ENCODE measurements at places on chromosomes 2 and 18.

DNA sequence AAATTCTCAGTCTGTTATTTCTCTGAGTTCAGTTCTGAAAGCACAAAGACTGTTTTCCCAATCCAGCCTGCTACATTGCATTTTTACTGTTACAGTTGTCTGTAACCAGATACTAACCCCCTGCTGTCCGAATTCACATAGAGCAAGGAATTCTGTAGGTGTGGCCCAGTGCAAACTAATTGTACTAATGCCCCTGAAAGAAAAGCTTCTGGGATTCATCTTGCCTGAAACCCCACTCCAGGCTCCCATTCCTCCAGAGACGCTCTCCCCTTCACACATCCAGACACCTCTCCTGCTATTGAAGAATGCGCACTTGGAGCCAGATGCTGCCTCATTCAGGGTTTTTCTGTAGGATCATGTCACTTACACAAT is 127.0 kb downstream of the TTC32 start:
- DNase-seq: no peak

DNA sequence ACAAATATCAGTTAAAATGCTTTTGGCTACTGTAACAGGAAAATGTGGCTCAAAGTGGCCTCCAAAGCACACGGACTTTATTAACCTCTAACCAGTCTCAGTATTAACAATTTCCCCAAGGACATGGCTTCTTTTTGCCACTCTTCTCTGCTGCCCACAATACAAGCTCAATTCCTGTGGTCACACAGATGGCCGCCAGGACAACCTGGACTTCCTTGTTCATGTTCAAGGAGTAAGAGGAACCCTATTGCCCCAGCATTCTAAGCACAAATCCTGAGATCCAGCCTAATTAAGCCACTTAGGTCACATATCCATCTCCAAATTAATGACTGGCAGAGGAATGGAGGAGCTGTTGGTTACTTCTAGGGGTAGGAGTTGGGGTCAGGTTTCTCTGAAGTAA is 38.2 kb downstream of the AOX1 start:
- DNase-seq: no peak

DNA sequence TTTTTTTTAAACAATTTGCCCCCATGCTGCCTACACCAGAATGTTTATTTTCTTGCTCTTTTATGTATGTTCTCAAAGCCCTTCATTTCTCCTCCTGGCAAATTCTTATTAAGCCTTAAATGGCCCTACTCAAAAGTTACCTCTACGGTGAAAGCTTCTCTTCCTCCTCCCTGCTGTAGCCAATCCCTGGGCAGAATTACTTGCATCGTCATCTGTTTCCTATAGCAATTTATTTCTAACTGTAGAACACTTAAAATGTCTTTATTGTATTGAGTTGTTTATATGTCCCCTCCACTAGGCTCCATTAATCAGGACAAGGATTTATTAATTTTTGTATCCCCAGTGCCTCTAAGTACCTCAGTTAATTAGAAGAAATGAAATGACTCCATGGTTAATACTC is 2.5 kb upstream of the RAD51AP2 start:
- DNase-seq: peak; percentile 7

- DNase-seq: no peak
These were observed 299.0 kb upstream of the FBXO11 start for GRCh38 chr2:48205137-48205798.

GRCh38 chr18:4068552-4069158 is 386.5 kb downstream of the DLGAP1 start:
- peak; percentile 51 for DNase-seq

- DNase-seq: no peak
These were observed 149.5 kb upstream of the ZFP36L2 start for GRCh38 chr2:43375746-43376522.

DNA sequence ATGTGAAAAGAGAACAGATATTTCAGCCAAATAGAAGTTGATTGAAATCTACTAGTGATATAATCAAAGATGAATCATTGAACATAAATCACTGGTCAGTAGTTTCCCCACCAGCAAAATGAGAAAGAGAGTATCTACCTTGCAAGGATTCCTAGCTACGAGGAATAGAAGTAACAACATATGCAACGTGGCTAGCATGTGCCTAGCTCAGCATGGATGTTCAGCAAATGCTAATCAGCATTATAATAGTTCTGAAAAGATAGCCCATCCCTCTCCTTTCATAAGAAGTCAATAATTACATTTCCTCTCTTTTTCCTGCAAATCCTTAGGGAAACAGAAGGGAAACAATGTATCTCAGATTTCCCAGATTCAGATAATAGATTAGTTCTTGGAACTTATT is 417.2 kb downstream of the SATB2 start:
- no peak for DNase-seq

DNA sequence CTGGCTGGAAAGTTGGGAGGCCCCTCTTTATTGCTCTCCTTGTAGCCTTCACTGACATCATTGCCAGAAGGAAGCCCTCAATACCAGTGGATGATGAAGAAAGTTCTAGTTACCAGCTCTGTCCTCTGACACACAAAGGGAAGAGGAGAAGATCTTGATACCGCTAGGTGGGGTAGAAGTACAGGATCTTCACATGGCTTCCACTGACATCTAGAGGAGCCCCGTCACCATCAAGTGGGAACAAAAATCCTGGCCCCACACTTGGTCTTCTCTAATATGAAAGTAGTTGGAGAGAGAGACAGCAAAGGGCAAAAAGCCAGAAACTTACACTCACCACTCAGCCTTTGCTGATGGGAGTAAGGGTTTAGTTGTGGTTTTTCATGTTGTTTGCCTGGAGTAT is 12.4 kb downstream of the XIRP2 start:
- DNase-seq: no peak

- no peak for DNase-seq
These were observed 119.9 kb upstream of the HS6ST1 start for GRCh38 chr2:128438586-128438985.

DNA sequence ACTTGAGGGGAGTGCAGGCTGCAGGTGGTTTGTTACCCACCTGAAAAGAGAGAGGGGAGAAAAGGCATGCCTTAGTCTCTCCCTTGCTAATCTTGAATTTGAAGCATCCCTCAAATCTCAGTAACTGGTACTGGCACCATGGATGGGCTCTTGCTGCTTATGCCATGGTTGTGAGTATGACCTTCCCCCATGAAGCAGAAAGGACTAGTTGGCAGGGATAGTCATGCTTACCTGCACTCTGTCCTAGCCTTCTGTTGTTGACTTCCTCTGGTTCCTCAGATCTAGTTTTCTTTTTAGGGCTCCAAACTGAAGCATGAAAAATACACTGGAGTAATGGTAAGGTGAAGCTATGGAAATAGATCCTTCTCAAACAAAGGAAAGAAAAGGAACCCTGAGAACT is 191.2 kb downstream of the SPAG16 start:
- peak; percentile 1 for DNase-seq

GRCh38 chr2:177633910-177634294 is 241.3 kb downstream of the AGPS start:
- DNase-seq: no peak

- peak; percentile 5 for DNase-seq
These were observed 389.8 kb downstream of the FIGN start for GRCh38 chr2:163345795-163346573.

GRCh38 chr2:207251573-207252192 is 85.9 kb upstream of the KLF7 start:
- no peak for DNase-seq

GRCh38 chr2:66948234-66948633 is 448.9 kb upstream of the ETAA1 start:
- no peak for DNase-seq

GRCh38 chr2:98786179-98786578 is 55.2 kb upstream of the MGAT4A start:
- no peak for DNase-seq

GRCh38 chr2:237354892-237355291 is 59.1 kb downstream of the COL6A3 start:
- DNase-seq: no peak

DNA sequence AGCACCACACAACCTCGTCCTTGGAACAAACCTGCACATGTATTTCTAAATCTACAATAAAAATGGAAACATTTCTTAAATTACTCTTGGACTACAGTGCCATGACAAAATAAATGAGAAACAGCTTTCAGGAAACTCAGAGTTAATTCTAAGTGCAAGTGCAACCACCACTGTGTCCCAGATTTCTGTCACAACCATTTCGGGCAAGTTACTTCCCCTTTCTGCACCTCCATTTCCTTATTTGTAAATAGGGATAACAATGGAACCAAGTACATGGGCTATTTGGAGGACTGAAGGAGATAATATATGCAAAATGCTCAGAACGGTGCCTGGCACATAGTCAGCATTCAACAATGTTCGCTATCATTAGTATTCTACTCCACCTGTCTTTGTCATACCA is 93.2 kb downstream of the CACNB4 start:
- no peak for DNase-seq
